ENCODE measurements at places on chromosomes 12 and 14. TPM values are rescaled to one million over a fixed set of nuclear protein-coding genes. Genes with fewer than 3 reads are reported as not detected.

GRCh38 chr12:19084547-19084946 is 45.0 kb upstream of the PLEKHA5 start:
- no peak for DNase-seq

The FLRT2 gene
- total RNA-seq: 5.2 TPM

DNA sequence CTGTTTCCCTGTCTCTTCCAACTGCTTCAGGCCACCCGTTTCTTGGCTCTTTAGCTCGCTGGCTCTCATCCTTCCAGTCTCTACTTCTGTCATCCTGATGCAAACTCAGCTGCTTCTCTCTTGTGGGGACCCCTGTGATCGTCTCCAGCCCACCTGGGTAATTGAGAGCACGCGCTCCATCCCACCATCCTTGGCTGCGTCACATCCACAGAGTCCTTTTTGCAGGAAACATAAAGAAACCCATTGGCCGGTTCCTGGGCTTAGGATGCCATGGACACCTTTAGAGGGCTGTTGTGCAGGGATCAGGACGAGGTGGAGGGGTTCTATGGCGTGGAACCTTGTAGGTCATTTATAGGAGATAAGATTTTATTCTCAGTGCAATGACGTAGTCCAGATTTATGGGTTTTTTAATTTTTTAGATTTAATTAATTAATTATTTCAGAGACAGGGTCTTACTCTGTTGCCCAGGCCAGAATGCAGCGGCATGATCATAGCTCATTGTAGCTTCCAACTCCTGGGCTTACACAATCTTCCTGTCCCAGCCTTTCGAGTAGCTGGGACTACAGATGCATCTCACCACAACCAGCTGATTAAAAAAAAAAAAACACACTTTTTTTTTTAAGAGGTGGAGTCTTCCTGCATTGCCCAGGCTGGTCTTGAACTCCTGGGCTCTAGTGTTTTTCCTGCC is 82.6 kb downstream of the CCDC92 start:
- DNase-seq: no peak

GRCh38 chr14:22884076-22884737 is 1.2 kb downstream of the REM2 start:
- DNase-seq: no peak

DNA sequence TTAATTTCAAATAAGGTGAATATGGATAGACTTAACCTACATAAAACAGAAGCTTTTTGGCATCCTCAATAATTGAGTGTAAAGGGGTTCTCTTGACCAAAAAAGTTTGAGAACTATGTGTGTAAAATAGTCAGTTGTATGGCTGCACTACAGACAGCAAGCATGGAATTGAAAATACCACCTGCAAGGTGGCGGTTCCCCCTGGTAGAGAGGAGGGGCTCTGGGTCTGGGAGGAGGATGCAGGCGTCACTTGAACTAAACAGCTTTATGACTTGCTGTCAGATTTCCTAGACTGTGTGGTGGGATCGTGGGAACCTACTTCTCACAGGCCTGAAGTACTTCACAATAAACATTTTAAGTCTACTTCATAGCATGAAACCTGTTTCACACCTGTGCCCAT is 6.3 kb downstream of the EVL start:
- DNase-seq: no peak

DNA sequence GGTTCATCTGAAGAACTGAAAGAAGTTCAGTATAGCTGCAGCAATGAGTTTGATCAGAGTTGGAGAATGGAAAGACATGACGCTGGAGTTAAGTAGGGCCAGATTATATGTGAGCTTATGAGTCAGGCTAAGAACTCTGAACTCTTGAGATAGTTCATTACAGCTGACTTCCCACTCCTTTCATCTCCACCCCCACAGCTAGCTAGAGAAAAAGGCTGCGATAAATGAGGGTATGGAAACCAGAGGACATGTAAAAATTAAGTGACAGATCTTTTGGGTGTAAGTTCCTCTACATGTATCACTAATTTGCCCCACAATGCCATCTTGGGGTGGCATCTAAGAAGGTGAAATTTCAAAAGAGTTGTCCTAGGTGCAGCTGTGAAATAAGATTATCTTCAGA is 28.6 kb downstream of the PYM1 start:
- DNase-seq: peak; percentile 1

The EP400 gene
- 3.7 TPM for total RNA-seq

- DNase-seq: no peak
Observed at GRCh38 chr14:94396628-94397225, 8.3 kb upstream of the SERPINA1 start.

The GPR84 gene
- total RNA-seq: not detected

DNA sequence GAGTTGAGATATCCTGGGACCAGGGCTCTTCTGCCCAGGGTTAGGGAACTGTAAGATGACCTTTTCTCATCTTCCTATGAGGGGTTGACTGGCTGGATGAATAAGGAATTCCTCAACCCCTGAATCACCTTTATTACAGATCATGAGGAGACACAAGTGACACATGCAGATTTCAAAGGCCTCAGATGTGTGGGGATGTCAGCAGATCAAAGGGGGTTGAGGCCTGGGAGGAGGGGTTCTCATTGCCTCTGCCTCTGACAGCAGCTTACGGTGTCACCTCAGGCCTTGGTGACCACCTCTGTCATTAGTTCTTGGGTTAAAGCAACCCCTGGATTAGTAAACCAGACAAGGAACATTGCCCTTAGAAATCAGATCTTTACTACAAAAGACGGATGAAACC is 2.1 kb upstream of the KRT72 start:
- no peak for DNase-seq

DNA sequence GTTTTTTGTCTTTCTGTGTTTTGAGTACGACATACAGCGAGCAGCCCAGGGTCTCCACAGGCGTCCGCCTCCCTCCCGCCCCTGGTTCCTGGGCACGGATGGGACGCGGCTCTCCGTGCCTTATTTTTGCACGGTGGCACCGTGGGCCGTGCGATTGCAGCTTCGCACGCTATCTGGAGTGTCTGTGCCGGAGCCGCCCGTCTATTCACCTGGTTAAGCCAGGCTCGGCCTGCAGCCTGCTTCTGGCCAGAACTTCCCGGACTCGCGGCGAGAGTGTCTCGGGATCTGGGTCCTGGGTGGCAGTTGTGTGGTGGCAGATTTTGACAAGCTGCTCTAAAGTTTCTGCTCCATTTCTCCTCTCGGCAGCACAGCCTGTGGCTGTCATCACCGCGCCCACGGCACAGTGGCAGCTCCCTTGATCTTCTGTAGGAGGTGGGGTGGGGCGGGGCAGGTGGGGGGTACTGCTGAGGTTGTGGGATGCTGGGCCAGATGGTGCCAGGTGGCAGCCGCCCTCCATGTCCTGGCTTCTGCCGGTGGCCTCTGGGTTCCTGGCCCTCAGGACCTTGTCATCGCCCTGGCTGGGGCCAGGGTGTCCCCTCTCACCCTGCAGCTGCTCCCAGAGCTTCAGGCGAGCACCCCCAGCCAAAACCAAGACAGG is 2.9 kb downstream of the MMP17 start:
- DNase-seq: peak; percentile 42

- DNase-seq: no peak
Observed at GRCh38 chr14:38256533-38256840, 594 bp upstream of the CLEC14A start.

DNA sequence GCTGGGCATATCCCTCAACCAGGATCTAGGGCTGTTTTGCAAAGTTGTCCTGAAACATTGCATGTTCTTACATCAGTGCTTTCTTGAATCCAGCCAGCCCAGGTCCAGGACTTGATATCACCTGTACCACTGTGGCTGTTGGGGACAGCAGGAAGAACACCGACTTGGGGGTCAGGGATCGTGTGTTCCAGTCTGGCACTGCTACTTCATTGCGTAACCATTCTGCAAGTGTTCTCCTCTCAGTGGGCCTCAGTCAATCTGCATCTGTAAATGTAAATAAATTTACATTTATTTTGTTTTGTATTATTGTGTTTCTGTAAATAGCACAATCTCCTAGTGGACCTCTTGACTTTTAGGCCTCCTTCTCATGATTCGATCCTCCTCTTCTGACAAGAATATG is 167.3 kb downstream of the SUDS3 start:
- DNase-seq: no peak

- DNase-seq: no peak
Observed at GRCh38 chr12:88310666-88311065, 168.6 kb downstream of the TMTC3 start.

DNA sequence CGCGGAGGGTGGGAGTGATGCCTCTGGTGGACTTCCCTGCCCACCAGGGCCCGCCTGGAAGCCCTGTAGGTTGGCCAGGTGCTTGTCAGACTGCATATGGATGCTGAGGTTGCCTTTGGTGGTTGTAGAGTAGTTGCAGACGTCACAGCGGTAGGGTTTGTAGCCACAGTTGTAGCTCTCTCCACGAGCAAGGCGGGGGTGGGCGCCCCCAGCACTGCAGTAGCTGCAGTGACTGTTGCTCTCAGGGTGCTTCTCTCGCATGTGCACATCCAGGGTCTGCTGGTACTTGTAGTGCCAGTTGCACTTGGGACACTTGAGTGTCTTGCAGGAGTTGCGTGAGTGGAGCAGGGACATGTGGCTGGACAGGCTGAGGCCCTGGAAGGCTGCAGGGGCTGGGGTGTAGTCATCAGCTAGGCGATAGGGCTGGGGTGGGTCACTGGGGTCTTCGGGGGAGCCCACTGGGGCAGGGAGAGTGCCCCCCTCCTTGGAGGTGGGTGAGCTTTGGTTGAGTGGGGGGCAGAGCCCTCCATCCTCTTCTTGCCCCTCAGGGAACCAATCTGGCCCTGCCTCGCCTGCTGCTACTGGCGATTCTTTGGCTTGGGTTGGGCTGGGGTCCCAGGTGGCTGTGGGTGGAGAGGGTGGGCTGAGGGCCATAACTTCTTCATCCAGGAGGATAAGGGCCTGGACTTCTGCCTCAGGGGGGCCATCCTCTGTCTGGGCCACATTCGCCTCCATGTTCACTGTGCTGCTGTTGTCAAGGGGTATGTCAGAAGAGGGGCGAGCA is 17.7 kb downstream of the ZFHX2 start:
- DNase-seq: no peak

DNA sequence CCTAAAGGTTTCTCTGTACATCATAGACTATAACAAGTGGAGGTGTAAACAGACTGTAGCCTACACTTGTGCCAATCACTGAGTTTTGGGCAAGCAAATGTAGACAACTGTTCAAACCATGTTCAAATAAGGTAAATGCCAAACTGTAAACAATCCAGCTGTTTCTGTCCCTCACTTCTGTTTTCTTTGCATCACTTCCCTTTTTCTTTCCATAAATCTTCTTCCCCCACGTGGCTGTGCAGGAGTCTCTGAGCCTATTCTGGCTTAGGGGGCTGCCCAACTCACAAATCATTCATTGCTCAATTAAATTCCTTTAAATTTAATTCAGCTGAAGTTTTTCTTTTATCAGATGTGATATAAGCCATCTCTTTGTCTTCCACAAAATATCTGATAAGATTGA is 65.1 kb upstream of the CPM start:
- no peak for DNase-seq

DNA sequence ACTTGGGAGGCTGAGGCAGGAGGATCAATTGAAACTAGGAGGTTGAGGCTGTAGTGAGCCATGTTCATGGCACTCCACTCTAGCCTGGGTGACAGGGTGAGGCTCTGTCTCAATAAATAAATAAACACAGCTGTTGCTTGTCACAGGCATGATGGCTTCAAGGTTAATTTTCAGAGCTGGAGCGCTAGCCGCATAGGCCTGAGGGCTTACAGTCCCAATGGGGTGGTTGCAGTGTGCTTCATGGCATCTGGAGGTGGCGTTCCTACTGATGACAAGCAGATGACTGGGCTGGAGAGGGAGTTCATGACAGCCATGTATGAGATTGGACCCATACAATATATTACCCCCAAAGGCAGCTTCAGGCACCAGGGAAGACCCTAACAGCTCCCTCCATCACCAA is 1.6 kb upstream of the FMNL3 start:
- peak; percentile 56 for DNase-seq

The HOXC10 gene
- total RNA-seq: 4.0 TPM

DNA sequence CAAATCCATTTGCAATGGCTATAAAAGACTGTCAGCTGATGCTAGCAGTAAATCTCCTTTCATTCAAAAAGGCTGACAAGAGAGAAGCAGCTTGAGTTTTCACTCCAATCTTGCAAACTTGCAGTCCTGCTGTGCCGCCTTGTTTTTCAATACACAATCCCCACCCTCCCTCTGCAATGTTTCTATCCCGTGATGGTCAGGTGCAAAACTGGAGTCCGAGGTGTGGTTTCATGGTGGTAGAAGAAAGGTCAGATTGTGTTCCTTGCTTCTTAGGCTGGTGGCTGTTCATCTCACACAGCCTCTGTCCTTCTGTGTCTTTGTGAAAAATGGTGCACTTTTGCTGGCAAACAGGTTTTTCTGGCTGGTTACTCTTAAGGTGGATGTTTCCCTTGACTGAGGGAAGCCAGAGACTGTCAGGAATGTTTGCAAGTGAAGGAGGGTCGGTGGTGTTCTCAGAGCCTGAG is 27.7 kb upstream of the TBX3 start:
- no peak for DNase-seq

- no peak for DNase-seq
Observed at GRCh38 chr14:65373671-65374039, 38.9 kb upstream of the FUT8 start.

The RASAL1 gene
- total RNA-seq: not detected

The GLIPR1L1 gene
- total RNA-seq: not detected

GRCh38 chr12:7154901-7155470 is 24.8 kb downstream of the CLSTN3 start:
- no peak for DNase-seq

DNA sequence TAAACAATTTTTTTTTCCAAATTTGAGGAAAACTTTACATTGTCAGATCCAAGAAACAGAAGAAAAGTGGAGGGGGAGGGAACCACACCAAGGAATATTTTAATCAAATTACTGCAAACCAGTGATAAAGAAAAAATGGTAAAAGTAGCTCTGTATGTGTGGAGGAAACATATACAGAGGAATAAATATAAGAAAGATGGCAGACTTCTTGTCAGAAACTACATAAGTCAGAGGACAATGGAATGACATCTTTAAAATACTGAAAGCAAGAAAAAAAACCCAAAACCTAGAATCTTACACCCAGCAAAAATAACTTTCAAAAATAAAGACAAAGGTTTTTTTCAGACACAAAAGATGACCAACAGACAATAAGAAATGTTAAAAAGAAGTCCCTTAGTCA is 10.2 kb upstream of the LLPH start:
- no peak for DNase-seq

DNA sequence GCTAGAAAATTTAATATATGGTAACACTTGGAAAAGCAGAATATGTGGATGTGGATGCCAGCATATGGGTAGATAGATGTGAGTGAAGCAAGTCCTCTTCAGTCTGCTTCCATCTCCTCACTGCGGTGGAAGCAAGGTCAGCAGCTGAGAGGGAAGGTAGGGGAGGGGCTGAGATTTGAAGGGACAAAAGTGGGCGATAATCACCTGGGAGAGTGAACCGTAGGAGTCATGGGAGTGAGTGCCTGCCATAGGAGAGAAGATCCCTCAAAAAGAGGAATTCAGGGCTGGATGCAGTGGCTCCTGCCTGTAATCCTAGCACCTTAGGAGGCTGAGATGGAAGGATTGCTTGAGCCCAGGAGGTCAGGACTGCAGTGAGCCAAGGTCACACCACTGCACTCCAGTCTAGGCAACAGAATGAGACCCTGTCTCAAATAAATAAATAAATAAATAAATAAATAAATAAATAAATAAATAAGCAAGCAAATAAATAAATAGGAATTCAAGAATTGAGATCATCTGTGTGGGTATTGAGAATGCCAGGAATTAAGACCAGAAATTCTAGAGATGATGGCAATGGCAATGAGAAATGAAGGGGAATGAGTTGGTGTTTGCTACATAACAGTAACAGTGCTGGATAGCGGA is 123.4 kb downstream of the BICD1 start:
- DNase-seq: no peak

The CCDC197 gene
- total RNA-seq: not detected
